ENCODE measurements at places on chromosomes 6 and 20.

DNA sequence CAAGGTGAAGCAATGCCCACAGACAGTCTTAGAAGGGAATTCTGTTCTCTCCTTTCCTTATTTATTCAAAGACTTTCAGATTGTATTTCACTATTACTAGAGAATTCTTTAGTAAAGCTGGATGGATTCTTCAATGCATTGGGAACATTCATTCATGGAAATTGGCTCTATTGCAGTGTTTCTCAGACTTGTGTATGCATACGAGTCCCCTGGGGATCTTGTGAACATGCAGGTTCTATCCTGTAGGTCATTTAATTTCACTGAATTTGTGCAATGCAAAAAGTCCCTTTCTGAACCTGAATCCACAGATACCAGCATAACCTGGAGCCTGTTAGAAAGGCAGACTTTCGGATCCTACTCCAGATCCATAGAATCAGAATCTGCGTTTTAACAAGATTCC is 160.9 kb upstream of the AHI1 start:
- no peak for DNase-seq

- DNase-seq = no peak
These were observed 168.3 kb upstream of the STXBP5 start for GRCh38 chr6:147035886-147036285.

DNA sequence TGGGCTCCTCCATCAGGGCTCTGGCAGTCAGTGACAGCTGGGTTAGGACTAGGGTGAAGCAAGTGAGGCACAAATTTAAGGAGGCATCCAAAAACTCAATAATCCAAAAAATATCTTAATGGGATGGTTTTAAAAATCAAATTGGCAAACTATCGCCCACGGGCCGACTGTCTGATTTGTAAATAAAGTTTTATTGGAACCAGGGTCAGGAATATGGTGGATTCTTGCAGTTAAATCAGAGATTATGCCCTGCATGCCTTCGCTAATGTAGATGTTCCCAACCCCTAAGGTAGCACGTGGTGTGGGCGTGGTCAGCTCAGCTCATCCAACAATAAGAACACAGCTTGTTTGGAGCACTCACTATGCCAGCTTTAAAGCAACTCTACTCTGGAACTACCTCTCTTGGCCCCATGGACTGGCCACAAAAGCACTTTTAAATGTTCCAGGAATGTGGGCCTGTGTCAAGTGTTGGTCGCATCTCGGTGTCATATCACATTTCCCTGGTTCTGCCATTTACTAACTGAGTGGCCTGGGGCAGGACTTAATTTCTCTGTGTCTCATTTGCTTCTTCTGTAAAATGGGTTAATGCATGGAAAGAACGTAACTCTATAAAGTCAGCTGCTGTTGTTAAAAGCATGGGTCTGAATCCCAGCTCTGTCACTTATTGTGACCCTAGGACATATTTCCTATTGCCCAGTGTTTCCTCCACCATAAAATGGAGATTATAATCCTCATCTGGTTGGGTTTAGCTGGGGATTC is 7.0 kb downstream of the TP53RK start:
- DNase-seq = no peak

DNA sequence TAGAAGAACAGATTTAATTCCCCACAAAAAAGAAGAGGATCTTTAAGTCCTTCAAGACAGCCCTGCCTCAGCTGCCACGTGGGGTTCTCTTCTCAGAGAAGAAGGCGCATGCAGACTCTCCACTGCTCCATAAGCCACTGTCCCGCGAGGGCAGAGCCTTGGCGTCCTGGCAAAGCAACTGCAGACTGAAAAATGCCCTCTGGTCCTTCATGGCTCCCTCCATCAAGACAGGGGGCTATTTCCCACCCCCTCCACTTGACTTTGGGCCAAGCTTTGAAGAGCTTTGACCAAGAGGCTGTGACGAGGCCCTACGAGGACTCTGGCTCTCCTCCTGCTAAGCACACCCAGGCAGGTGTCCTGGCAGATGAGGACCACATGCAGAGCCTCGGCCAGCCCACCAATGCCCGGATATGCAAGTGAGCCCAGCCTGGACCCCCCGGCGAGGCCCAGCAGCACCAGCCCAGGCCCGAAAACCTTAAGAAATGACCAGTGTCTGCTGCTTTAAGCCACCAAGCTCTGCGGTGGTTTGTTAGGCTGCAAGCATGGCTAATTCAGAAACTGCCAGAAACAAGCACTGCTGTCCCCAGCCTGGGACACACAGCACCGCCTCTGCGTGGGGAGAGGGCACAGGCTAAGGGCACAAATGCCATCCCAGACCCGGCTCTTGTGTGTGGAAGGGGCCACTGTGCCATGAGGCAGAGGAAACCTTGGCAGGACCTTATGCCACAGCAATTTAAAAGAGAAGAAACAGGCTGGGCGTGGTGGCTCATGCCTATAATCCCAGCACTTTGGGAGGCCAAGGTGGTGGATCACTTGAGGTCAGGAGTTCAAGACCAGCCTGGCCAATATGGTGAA is 16.1 kb downstream of the GMEB2 start:
- DNase-seq = no peak
